Fibroblast of lung (primary cell): ENCODE measurements at places on chromosomes 6 and 20. TPM values are rescaled to one million over a fixed set of nuclear protein-coding genes. Genes with fewer than 3 reads are reported as not detected.
A peak's percentile ranks its signal among the peaks of the same experiment; 100 is the strongest.

DNA sequence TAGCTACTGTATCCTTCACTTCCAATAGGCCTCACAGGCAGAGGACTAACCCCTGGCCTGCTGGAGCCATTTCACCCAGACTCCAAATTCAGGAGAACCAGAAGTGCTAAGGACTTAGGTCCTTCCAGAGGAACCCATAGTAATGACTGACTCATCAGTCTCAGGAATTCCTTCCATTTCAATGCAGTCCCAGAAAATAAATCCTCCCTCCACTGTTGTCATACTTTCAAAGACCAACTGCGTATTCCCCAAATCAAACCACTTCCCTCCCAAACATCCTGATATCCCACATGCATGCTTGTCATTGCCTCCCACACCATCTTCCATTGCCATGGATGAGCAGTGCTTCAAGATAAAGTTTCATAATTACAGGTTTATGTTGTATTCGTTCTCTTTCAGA is 31.8 kb upstream of the NT5E start:
- H3K4me1 ChIP-seq = peaks cover 29% of the 10 kb centered on the region
- no peak overlapping the region for H3K4me3 ChIP-seq
- H3K27me3 ChIP-seq = no peaks in the 10 kb centered on the region

DNA sequence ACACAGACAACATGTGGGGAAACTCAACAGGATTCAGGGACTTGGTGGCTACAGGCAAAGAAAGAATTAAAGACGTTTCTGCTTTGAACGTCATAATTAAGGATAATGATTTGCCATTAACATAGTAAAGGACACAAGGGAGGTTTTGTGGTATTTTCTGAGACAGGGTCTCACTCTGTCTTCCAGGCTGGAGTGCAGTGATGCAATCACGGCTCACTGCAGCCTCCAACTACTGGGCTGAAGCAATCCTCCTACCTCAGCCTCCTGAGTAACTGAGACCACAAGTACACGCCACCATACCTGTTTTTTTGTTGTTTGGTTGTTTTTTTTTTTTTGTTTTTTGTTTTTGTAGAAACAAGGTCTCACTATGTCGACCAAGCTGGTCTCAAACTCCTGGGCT is 62.4 kb downstream of the MAP3K5 start:
- peaks cover 3% of the 10 kb centered on the region for H3K4me1 ChIP-seq
- no peak for DNase-seq
- H3K4me3 ChIP-seq = no peak overlapping the region

GRCh38 chr20:10729785-10730184 is 56.0 kb upstream of the JAG1 start:
- DNase-seq = no peak
- H3K27me3 ChIP-seq = no peaks in the 10 kb centered on the region
- H3K4me3 ChIP-seq = no peak overlapping the region

GRCh38 chr6:12324099-12324498 is 33.9 kb downstream of the EDN1 start:
- no peak for DNase-seq
- H3K27ac ChIP-seq = no peak overlapping the region
- H3K27me3 ChIP-seq = no peaks in the 10 kb centered on the region
- no peak overlapping the region for H3K4me3 ChIP-seq
- no peaks in the 10 kb centered on the region for H3K4me1 ChIP-seq
- H3K36me3 ChIP-seq = no peaks in the 10 kb centered on the region

DNA sequence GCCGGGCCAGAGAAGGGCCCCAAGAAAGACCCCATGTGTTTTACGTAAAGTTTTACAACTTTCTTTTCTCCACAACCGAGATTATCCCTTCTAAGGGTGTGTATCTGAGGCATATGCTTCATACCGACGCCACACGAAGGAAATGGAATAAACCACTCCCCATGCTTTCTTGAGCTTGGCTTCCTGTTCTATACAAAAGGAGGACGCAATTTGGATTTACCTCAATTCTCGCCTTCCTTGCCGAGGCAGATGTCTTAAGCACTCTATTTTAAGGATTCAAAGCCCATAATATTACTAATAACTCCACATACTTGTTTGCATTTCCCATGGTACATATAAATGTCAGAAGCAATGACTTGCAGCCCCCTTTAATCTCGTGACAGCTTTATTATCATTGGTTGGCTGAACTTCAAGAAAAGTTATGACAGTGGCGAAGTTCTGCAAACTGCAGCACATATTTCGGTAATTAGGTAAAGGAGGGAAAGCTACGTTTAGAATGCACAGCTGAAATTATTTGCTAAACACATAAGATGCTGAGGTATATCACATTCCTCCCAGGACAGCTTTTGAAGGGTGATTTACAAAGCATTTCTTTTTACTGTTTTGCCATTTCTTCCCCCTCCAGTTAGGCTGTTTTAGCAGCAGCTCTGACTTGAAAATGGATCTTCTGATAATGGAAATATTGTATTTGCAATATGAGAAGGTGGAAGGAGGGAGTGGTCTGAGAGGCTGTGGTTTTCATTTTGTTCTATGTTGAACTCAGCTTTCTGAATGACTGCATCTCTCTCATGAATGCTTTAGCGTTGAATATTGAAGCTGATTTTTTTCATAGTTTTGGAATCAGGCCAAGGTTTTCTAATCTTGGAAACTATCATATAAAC is 330.5 kb downstream of the EPHA7 start:
- no peaks in the 10 kb centered on the region for H3K27me3 ChIP-seq
- H3K4me1 ChIP-seq = no peaks in the 10 kb centered on the region
- no peak overlapping the region for H3K27ac ChIP-seq
- H3K36me3 ChIP-seq = no peaks in the 10 kb centered on the region
- peak; percentile 5 for DNase-seq

DNA sequence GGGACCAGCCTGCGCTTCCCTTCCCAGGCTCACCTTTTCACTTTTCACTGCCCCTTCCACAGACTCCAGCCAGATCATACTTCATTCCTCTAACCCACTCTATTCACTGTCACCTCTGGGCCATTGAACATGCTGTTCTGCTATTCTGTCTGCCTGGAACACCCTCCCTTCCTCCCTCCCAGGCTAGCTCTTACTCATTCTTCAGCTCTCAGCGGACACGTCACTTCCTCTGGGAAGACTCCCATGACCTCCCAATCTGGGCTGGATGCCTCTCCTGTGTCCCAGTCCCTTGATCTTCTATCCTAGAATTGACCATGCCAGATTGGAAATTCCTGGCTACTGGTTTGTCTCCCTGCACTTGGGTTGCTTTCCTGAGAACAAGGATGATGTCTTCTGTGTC is 5.0 kb downstream of the SLC12A5 start:
- H3K4me1 ChIP-seq = no peaks in the 10 kb centered on the region
- H3K4me3 ChIP-seq = no peak overlapping the region
- H3K27ac ChIP-seq = no peak overlapping the region
- DNase-seq = no peak

GRCh38 chr20:36434383-36434782 is 106.9 kb upstream of the MYL9 start:
- no peaks in the 10 kb centered on the region for H3K4me1 ChIP-seq
- DNase-seq = no peak
- no peak overlapping the region for H3K27ac ChIP-seq

GRCh38 chr6:129124347-129124746 is 241.4 kb downstream of the LAMA2 start:
- no peaks in the 10 kb centered on the region for H3K36me3 ChIP-seq
- DNase-seq = no peak
- H3K4me3 ChIP-seq = no peak overlapping the region

GRCh38 chr6:79413562-79414002 is 123.6 kb downstream of the LCA5 start:
- no peaks in the 10 kb centered on the region for H3K36me3 ChIP-seq
- no peaks in the 10 kb centered on the region for H3K4me1 ChIP-seq
- DNase-seq = peak; percentile 85
- no peak overlapping the region for H3K4me3 ChIP-seq
- H3K27ac ChIP-seq = no peak overlapping the region

GRCh38 chr6:85455471-85456026 is 5.7 kb downstream of the NT5E start:
- H3K27ac ChIP-seq = no peak overlapping the region
- H3K27me3 ChIP-seq = no peaks in the 10 kb centered on the region
- no peaks in the 10 kb centered on the region for H3K36me3 ChIP-seq
- DNase-seq = no peak
- H3K4me3 ChIP-seq = no peak overlapping the region

DNA sequence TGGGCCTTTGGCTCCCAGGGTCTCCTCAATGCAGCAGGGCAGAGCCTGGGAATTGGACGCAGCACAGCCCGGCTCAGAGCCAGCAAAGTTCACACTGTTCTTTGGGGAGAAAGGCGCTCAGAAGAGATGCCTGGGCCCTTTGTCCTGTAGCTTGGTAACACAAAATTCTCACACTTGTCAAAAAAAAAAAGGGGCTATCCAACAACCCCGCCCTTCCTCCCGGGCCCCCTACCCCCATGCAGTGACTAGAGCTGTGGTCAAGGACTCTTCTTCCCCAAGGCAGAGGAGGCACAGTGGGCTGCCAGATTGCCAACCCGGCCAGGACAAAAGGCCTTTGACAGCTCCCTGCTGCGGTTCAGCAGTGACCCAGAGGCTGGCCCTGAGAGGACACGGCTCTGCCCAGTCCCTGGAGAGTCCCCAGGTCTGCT is 2.0 kb downstream of the NKAIN4 start:
- H3K27ac ChIP-seq = no peak overlapping the region
- no peaks in the 10 kb centered on the region for H3K36me3 ChIP-seq
- H3K27me3 ChIP-seq = peaks cover 34% of the 10 kb centered on the region
- H3K4me1 ChIP-seq = no peaks in the 10 kb centered on the region

DNA sequence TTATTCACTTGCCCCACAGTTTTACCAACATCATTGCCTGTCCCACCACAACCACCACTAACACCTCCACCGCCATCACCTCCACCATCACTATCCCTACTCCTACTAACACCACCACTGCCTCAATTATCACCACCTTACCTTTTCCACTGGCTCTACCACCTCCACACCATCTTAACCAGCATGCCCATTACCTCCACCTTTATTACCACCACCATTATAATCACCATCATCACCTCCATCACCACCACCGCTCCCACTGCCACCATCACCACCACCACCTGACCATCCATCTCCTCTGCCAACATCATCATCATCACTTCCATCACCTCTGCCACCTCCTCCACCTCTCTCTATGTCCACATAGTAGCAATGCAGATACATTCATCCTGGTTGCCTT is 90.0 kb downstream of the SNAP25 start:
- H3K27ac ChIP-seq = peak overlapping the region; percentile 76
- DNase-seq = no peak
- no peaks in the 10 kb centered on the region for H3K27me3 ChIP-seq

SEMG1 gene
- total RNA-seq = not detected in 2 replicates

C6orf15 gene
- total RNA-seq = not detected in 2 replicates
